ENCODE measurements at places on chromosomes 3 and 15.
A peak's percentile ranks its signal among the peaks of the same experiment; 100 is the strongest.

DNA sequence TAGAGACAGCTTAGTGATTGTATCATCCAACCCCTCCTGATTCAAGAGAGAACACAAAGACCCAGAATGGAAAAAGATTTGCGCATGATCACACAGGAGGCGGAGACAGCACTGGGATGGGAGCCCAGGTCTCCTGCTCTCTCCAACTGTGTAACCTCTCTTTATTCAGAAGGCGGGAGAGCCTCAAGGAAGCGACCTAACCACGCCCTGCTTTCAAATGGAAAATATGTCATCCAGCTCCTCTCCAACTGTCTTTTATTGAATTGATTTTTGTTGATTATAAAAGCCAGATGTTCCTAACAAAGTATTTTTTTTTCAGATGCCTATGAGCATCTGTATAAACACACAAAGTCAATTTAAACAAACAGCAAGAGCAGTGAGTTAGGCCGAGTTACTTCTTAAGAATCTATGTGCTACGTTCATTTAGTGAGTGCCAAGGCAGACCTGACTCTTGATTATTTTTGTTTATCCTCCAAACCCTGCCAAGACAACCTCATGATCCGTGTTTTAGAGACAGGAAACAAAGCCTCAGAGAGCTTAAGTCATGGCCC, 74.5 kb downstream of the BFSP2 start:
- no peak for DNase-seq

DNA sequence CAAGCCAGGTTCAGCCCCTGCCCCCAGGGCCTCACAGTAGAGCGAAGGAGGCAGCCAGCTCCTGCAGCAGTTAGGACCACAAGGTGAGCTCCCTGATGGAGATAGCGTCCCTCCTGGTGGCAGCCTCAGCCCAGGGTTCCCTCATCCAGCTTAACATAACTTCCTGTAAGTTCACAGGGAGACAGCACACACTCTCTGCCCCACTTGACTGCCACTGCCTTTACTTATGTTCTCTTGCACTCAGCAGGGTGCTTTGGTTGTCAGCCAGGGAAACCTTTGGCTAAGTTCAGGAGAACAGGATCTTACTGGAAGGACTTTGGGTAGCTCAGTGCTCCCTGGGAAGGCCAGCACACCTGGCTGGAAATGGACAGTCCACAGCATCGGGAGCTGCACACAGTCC, 10.9 kb downstream of the KBTBD13 start:
- no peak for DNase-seq

GRCh38 chr3:101780661-101781060, 1.6 kb downstream of the NXPE3 start:
- DNase-seq = no peak

GRCh38 chr15:58771621-58772250, 634 bp downstream of the MINDY2 start:
- DNase-seq = peak; percentile 34

GRCh38 chr3:194339840-194340239, 11.3 kb downstream of the CPN2 start:
- DNase-seq = no peak

GRCh38 chr15:93467337-93467736, 378.3 kb upstream of the RGMA start:
- DNase-seq = no peak

- DNase-seq = no peak
Observed at GRCh38 chr3:161343986-161344385, 27.3 kb downstream of the SPTSSB start.

DNA sequence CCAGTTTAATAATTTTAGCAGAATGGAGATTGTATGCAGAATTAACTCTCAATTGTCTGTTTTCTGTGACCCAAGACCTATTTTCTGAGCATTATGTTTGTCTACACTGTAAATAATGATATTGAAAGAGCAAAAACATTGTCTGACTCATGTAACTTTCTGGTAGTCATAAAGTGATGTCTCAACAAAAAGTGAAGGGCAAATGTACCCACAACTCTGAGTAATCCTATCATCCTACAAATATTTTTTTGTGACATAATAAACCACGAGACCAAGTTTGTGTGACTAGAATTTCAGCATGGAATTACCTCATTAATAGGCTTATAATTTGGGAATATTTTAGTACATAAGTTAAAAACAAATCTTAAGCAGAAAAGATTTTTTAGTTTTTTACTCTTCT, 15.4 kb upstream of the ABHD10 start:
- no peak for DNase-seq

DNA sequence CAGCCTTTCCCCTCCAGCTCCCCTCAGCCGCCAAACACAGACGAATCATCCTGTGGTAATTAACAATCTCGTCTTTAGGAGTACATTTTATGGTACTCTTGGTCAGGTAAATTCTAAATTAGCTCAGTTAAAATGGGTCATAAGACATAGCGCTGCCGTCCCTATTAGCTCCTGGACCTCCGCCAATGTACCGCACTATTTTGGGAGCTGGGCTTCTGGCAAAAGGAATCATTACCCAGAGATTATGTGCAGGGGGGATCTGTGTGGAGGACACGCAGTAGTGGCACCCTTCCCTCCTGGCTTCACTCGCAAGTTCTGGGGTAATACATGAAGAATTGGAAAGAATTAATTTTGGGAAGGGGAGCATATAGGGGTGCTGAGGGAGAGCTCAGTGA, 68.6 kb upstream of the ONECUT1 start:
- no peak for DNase-seq

- DNase-seq = no peak
Observed at GRCh38 chr3:32111560-32111959, 5.1 kb downstream of the GPD1L start.

GRCh38 chr3:10193692-10194327, 29.1 kb downstream of the IRAK2 start:
- no peak for DNase-seq

DNA sequence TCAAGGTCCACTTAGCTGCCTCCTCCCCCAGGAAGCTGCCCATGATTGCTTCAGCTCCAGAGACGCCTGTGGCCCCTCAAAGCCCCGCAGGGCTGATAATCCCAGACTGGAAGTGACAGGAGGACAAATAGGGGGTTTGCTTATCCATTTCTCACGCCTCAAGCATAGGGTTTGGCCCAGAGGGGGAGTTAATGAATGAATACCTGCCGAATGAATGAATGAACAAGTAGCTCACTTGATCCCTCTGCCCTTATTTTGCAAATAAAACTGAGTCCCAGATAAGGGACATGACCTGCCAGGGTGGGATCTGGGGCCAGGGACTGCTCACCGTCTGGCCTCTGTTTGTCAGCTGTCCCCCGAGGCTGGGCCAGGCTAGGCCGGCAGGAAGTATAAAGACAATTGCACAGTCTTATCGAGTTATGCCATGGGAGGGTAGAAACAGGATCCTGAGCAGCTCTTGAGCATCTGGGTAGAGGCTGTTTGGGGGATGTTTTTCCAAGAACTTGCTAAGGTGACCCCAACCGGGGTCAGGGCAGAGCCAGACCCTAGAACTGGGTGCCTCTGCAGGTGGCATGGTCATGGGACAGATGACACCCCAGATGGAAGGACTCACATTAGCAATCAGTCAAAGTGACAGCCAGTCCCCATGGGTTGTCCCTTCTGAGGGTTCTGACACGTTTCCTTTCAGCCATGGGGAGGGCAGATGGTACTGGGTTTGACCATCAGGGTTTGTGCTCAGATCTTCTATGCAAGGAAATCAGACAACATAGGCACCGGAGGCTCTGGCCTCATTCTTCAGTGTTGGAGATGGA, 45.0 kb downstream of the IQSEC1 start:
- DNase-seq = no peak

- DNase-seq = no peak
Observed at GRCh38 chr3:122934251-122934650, 93.3 kb downstream of the SEMA5B start.

DNA sequence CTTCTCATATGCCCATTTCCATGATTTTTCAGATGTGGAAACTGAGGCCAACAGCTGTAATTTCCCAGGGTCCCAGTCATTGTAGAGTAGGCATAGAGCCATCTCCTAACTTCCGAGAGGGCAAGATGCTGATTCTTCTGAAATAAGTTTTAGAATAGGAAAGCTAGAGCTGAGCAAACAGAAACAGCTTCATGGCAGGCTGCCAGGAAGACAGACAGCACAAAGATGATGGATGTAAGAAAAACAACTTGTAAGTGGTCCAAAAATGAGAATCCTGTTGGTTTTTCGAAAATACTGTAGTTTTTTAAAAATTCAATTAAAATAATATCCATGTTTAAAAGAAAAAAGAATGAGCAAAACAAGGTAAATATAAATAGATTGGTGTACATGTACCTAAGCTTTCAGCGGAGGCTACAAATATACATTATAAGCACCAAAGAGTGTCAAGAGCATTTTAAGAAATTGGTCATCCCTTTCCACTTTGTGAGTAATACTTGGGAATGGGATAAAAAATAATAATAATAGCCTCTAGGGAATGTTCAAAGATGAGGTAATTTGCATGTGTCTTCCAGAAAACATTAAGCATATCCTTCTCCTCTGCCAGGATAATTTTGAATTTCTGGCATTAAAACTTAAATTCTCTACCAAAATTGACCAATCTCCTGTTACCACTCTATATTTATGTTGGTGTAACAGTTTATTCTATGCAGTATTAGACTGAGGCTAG, 406.6 kb downstream of the MECOM start:
- DNase-seq = no peak

DNA sequence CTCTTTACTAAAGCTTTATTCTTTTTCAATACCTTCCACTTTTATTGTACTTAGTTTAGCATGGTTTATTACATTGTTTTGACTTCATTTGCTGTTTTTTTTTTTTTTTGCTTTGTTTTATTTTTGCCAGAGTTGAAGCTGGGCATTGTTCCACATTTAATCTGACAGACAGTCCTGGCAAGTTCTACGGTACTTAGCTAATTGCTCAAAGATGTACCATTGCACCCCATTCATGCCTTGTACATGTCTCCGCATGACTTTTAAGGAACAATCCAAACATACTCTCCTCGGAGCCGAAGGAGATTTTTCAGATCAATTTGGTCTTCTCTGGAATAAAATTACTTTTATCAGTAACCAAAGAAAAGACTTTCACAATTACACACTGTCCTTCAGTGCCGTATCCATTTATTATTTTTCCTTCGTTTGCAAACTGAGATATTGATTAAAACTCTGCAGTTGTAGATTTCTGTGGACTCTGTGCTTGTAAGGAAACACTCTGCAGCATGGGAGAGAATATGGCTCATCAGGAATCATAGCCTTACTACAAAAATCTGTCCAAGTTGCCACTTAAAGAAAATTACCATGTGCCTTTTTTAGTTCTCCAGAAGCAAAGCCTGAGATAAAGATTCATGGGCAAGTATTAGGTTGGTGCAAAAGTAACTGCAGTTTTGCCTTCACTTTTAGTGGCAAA, 952.0 kb downstream of the AGBL1 start:
- DNase-seq = no peak

GRCh38 chr3:184874709-184875644, 63.0 kb downstream of the VPS8 start:
- DNase-seq = no peak

- DNase-seq = no peak
Observed at GRCh38 chr3:193052354-193053045, 134.8 kb upstream of the MB21D2 start.

- no peak for DNase-seq
Observed at GRCh38 chr15:82129761-82130160, 83.9 kb upstream of the MEX3B start.

GRCh38 chr15:101525087-101525669, 35.7 kb upstream of the PCSK6 start:
- no peak for DNase-seq

- no peak for DNase-seq
Observed at GRCh38 chr3:54819946-54820345, 107.9 kb downstream of the LRTM1 start.

DNA sequence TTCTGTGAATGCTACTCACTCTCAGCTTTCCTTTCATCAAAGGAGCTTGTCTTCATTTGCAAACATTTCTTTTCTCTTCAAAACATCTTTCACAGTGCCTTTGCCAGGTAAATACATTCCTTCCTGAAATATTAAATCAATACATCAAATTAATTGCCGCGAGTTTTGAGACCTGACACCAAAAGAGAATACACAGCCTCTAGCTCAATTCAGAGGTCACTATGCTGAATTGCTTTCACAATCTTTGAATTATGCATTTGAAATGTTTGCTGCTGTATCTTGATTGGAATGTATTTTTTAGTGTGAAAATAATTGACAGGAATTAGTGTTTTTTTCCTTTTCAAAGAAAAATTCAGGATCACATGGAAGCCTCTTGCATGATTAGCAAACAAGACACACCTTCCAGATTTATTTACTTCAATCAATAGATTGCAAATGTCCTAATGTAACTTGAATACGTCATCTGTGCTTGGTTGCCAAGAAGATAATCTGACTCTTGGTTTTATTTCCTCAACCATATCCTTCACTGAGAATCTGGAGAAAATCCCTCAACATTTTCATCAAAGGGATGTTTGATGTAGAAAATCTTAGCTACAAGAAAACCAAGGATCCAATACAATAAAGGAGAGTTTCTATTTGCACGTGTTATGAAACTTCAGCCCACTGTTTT, 83.6 kb downstream of the KCNH8 start:
- DNase-seq = no peak

GRCh38 chr15:60374628-60375081, 23.1 kb downstream of the ANXA2 start:
- no peak for DNase-seq

GRCh38 chr3:175456466-175456865, 597.3 kb downstream of the NAALADL2 start:
- DNase-seq = no peak

DNA sequence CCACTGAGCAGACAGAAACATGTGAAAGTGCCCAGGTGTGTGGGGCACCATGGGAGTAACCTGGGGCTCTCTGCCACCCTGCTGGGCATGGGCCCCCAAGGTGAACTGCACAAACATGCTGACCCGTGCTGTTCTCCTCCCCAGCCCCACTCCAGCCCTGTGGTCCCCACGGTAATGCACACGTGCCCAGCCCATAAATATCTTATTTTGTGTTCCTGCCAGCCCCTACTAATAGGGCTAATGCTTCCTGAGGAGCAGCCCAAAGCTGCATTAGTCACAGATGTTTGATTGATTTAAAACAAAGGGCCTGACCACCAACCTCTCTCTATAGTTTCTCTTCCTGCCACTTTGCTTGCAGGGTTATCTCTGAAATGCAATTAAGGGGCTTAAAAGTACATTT, 95.4 kb downstream of the ABHD5 start:
- DNase-seq = no peak

- DNase-seq = no peak
Observed at GRCh38 chr3:44048196-44048924, 193.3 kb upstream of the TOPAZ1 start.

GRCh38 chr15:68469162-68470048, 37.4 kb upstream of the ITGA11 start:
- DNase-seq = no peak
